ENCODE measurements at places on chromosomes 4 and X.

DNA sequence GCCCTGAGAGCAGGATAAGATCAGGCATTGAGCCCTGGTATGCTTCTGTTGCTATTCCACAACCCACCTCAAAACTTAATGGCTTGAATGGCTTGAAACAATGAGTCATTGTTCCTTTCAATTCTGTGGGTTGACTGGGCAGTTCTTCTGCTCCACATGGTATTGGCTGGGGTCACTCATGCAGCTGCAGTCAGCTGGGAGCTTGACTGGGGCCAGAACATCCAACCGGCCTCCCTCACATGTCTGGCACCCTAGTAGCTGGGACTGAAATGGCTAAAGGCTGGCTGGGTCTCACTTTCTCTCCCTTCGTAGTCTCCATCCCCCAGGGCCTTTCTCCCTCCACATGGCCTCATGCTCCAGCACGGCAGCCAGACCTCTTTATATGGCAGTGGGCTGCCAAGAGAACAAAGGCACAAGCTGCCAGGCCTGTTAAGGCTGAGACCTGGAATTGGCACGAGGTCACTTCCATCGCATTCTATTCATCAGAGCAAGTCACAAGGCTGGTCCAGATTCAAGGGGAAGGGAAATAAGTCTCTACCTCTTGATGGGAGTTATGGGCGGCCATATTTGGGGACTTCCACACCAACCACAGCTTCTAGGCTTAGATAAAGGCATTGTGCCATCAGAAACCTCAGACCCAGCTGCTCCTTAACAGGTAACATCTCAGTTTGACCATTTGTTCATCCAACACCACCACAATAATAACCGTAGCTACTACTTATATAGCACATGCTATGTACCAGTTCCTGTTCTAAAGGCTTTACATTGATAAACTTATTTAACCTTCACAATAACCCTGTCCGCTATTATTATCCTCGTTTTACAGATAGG lies 159.7 kb upstream of the ATP6AP2 start:
- no peak for DNase-seq

GRCh38 chr4:123406872-123407271 lies 10.3 kb downstream of the SPRY1 start:
- DNase-seq = no peak

DNA sequence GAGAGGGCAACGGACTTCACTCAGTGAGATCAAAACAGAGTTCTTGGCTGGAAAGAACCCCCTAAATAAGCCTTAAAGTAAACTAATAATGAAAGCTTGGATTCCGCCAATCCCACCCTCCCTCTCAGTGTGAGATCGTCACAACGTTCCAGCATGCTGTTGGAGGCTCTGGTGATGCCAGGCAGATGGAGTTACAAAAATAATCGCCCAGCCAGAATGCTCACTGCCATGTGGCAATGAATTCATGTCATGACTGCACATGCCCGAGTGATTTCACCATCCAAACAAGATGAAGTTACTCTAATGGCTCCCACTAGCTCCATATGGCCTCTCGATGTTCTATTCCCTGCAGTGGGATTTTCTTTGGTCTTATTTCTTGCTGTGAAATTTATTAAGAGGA lies 248.0 kb downstream of the SPATA18 start:
- DNase-seq = no peak

GRCh38 chr4:56972809-56973208 lies 4.6 kb downstream of the NOA1 start:
- DNase-seq = no peak

DNA sequence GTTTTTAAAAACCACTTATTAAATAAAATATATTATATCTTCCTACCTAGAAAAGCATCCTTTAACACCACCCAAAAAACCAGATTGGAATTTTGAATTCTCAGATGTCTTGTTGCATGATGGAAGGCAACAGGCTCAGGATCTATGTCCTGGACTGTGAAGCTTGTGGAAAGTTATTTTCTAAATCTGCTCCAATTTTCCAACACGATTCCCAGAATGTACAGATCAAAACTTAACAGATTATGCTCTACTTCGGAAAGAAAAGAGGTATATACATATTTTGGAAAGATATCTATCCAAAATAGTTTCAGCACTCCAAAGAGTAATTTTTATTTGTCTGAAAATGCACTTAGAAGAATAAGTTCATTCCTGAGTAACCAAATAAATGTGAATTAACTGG lies 291.7 kb upstream of the EMCN start:
- no peak for DNase-seq
